NCI-H510A (cell line): ENCODE measurements at places on chromosomes 12 and 14.
A peak's percentile ranks its signal among the peaks of the same experiment; 100 is the strongest.

DNA sequence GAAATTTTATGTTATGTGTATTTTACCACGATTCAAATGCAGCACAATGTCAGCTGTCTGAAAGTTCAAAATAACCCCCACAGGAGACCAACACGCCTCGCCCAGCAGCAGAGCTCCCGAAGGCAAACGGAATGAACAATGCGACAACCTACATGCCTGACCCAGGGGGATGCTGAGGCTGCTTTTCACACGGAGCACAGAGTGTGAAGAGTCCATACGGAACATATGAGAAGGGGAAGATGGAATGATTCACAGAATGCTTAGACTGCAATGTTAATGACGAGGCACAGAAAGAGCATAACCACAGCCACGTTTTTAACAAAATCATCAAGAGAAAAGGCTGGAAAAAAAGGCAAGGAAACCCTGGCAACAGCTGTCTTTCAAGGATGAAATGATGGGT lies 22.6 kb downstream of the ZFYVE21 start:
- DNase-seq, result no peak

- no peak for DNase-seq
Measured at GRCh38 chr14:104966981-104967385, 11.2 kb downstream of the AHNAK2 start.

DNA sequence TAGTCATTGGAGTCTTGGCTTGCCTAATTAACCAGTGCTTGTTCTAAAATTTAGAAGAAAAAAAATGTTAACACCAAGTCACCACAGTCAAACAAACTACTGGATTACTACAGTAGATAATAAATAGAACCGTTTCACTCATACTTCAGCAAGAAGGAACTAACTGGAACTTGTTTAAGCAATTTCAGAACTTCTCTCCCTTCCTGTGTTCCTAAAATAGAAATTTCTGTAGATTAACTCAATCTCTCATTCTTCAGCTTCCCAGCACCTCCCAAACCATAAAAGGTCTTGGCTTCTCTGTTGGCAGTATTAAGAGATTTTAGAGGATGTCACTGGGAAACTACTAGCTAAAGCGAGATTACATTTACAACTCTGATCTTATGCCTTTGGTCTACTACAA lies 18.6 kb downstream of the GNS start:
- DNase-seq, result no peak

DNA sequence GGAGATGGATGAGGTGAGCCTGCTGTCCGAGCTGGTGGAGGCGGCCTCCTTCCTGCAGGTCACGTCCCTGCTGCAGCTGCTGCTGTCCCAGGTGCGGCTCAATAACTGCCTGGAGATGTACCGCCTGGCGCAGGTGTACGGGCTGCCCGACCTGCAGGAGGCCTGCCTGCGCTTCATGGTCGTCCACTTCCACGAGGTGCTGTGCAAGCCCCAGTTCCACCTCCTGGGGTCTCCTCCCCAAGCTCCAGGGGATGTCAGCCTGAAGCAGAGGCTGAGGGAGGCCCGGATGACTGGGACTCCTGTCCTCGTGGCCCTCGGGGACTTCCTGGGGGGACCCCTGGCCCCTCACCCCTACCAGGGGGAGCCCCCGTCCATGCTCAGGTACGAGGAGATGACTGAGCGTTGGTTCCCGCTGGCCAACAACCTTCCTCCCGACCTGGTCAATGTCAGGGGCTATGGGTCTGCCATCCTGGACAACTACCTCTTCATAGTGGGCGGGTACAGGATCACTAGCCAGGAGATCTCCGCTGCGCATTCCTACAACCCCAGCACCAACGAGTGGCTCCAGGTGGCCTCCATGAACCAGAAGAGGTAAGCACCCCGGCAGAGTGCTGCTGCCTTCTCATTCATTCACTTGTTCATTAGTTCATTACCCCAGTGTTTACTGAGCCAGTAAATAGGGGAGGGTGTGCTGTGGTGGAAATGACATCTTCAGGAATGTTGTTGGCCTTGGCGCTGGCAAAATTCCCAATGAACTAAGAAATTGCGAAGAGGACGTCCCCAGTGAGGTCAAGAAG lies 774 bp upstream of the MANSC4 start:
- peak; percentile 17 for DNase-seq

DNA sequence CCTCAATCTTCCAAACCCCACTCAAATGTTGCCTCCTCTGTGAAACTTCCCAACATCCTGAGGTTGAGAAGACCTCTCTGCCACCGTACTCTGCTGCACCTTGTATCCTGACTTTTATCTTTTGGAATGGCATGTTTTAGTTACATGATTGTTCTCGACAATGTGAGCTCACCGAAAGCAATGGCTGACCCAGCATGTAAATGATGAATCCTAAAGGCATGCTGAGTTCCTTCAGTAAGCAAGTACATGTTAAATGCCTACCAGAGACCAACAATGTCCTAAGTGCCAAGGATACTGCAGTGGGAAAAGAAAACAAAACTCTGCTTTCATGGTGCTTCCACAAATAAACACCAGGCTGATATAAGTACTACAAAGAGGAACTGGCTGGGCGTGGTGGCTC lies 13.7 kb downstream of the PPP1R13B start:
- no peak for DNase-seq

GRCh38 chr14:77707355-77707723 lies 484 bp downstream of the ALKBH1 start:
- DNase-seq, result no peak

- no peak for DNase-seq
Measured at GRCh38 chr12:5549011-5549410, 117.1 kb downstream of the NTF3 start.

- DNase-seq, result no peak
Measured at GRCh38 chr14:23285530-23286019, 357 bp downstream of the HOMEZ start.

DNA sequence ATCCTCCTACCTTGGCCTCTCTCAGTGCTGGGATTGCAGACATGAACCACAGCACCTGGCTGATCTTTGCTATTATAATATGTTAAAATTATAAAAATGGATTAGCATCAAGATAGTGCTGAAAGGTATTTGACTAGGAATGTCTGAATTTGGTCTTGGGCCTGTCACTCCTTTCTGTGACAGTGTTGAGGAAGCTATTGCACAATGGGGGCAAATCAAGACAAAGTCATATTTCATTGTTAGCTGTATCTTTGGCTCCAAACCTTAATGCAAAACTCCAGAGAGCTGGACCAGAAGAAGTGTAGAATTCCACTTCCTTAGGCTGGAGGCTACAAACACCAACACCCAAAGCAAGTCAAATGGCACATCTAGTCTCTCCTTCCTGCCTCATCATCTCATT lies 42.2 kb downstream of the ZCRB1 start:
- DNase-seq, result no peak

- no peak for DNase-seq
Measured at GRCh38 chr14:37443461-37443860, 151.6 kb downstream of the FOXA1 start.

DNA sequence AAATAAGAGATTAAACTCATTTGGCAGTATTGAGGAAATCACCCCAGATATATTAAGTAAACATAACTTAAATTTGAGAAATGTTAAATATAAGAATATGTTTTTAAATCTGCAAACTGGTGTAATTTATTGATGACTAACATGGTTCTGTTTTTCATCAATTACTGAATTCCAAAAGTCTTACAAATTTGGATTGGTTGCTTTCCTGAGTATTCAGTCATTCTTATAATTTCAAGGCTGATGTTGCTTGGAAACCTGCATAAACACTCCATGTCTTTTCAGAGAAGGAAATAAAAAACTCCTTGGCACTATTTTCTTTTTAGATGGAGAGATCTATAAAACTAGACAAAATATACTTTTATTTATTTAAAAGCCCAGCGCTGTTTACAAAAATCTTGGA lies 71.7 kb downstream of the NOVA1 start:
- DNase-seq, result no peak

DNA sequence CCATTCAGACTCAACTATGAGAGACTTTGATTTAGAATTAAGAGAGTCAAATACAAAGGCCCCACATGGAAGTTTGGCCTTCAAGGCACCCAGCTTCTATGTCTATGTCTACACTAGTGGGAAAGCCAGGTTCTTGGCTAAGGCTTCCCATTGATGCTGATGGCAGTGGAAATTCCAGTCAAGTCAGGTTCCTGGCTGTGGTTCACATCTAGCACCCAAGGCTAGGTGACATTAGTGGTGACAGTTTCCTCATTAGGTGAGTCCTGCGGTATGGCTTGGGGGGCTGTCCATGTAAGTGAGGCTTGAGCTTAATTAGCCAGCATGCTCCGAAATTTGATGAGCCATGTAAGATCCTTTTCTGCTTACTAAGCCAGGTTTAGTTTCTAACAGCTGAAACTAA lies 460.9 kb downstream of the RMST start:
- DNase-seq, result no peak

GRCh38 chr14:89466484-89466883 lies 49.5 kb upstream of the FOXN3 start:
- DNase-seq, result no peak

DNA sequence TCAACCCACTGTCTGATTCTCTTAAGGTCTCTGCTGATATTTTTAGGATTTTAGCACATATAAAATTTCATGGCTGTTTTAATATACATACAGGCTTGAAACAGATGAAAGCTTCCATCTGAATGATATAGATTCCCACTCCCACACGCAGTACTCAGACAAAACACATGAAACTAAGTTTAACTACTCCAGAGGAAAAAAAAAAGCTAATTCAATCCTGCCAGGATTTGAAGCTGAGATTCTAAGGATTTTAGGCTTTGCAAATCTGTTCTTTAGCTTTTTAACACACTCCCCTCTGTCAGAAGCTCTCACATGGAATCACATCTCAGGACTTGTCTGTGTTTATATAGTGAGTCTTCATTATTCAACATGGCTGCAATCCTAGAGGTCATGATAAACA lies 217.3 kb downstream of the BCAT1 start:
- DNase-seq, result no peak

GRCh38 chr14:65637780-65638179 lies 225.2 kb downstream of the FUT8 start:
- DNase-seq, result no peak

GRCh38 chr12:41606468-41607445 lies 418.6 kb downstream of the PDZRN4 start:
- no peak for DNase-seq

- no peak for DNase-seq
Measured at GRCh38 chr14:104665657-104666522, 23.5 kb upstream of the INF2 start.

GRCh38 chr12:10027311-10027710 lies 3.2 kb upstream of the CLEC9A start:
- no peak for DNase-seq

- DNase-seq, result no peak
Measured at GRCh38 chr12:12046401-12046800, 24.3 kb upstream of the BCL2L14 start.

DNA sequence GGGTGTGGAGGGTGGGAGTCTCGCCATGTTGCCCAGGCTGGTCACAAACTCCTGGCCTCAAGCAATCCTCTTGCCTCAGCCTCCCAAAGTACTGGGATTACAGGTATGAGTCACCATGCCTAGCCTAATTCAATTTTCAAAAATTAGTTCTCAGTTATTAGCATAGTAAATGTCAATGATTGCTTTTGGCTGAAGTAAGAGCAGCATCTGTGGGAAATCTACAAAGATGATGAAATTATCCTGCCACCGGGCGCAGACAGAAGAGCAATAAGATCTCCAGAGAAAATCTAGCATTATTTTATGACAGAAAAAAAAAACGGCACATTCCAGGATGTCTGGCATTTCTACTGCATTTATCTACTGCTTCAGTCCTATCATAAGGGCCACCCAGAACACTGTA lies 97.9 kb upstream of the DAAM1 start:
- DNase-seq, result no peak

DNA sequence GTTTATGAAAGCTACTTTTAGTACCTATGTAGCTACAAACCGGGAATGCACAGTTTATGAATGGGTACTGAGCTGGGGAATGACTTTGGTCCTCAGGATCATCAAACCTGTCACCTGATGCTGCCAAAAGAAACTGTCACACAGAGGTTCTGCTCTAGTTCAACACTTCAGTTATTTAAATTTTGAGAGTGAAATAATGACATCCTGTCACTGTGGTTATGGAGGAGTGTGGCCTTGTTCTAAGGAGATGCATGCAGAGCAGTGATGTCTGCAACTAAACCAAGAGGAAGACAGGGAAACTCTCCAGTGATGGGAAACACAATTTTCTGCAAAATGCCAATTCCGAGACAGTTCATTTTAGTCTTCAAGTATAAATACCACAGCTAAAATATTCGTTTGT lies 4.8 kb upstream of the AEBP2 start:
- DNase-seq, result no peak

DNA sequence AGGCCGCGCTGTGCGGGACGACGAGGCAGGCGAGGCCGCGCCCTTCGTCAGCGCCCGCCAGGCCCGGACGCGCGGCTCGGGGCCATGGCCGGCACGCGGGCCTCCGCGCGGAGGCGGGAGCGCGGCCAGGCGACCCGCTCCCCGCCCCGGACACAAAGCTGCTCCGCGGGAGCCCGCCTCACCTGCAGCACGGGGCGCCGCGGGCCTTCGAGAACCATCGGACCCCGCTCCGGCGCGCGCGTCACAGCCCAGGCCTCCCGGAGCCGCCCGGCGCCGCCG lies 342 bp downstream of the DICER1 start:
- no peak for DNase-seq

DNA sequence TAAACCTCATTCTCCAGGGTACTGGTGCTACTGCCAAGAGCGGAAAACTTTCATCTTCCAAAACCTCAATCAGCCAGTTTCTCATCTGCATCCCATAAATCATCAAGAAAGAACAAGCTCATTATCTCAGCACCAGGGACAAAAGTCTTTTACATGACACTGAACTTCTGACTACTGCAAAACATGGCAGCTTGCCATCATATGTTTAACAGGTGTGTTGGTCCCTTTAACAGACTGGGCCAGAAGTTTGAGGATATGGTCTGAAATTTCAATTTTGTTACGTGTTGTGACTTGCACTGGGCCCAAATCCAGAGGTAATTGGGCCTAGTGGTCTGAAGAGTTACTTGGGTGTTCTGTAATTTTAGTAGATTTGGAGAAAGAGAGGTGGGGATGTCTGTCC lies 305.4 kb upstream of the SEL1L start:
- no peak for DNase-seq

DNA sequence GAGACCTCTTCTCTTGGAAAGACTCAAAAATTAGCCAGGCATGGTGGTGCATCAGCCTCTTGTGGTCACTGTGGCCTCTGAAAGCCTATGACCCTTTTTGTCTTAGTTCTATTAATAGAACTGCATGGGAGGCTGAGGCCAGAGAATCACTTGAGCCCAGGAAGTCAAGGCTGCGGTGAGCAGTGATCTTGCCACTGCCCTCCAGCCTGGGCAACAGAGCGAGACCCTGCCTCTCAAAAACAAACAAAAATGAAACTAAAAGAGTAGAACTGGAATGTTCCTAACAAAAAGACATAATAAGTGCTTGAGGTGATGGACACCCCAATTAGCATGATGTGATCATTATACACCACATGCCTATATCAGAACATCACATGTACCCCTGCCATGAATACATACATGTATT lies 197.0 kb upstream of the EEA1 start:
- no peak for DNase-seq

- DNase-seq, result no peak
Measured at GRCh38 chr12:630656-631632, 32.3 kb downstream of the NINJ2 start.

DNA sequence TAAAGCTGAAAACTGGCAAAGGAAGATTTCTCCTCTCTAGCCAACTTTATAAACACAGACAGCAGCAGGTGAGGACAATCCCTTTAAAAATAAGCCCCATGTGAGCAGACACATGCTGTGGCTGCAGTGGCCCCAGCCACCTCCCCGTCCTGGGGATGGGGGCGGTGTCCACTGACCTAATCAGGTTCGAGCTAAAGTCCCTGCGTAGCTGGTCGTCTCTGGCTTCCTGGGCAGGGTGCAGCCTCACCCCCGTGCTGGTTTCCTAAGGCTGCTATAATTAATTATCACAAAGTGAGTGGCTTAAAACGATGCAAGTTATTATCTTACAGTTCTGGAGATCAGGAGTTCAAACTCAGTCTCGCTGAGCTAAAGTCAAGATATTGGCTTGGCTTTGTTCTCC lies 1.0 kb downstream of the BDKRB1 start:
- no peak for DNase-seq
